DMS 273 treated with DMSO at 0.1 percent for 48 hours (cell line): ENCODE measurements at places on chromosomes 3 and 15.

DNA sequence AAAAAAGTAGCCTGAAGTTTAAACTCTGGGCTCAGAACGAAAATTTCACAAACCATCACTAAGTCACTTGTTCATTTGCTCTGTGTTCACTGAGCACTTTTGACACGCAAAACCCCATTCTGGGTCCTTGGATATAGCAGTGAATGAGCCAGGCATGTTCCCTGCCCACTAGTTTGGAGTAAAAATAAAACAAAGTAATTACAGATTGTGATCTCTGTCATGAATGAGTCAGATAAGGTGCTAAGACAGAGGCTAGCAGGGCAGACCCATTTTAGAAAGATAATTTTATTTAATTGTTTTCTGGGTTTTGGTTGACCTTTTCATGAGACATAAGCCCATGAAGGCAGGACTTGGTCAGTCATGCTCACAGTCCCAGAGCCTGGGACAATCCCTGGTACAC is 84.1 kb upstream of the ARHGEF3 start:
- DNase-seq, result no peak

DNA sequence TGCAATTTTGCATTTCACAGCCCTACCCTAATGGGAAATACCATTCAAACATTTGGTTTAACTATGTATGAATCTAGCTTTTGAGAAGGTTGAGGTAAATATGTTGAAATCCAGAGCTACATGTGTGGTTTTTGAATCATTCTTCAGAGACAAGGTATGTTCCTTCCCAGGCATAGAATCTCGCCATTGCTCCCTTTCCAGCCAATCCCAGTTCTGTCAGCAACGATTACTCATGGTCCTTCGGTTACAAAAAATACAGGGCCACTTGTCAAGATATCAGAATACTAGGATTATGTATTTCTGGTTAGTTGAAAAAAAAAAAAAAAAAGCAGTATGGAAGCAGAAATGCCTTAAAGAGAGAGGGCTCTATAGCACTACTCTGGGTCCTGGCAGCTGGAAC is 182.4 kb downstream of the RBMS3 start:
- no peak for DNase-seq

DNA sequence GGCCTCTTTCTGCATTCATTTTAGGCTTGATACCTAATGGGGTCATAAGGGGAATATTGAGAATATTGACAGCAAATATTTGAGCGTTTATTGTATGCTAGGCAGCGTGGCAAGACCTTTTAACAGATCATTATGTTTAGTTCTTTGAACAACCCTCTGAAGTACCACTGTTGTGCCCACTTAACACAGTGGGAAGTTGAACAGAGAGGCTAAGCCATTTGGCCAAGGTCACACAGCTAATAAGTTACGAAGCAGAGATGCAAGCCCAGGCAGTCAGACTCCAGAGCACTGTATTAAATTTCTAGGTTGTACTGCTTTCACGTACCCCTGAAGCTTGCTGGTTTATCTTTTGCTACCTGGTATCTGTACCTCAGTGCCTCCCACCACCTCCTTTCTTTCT is 1.1 kb downstream of the RAB7A start:
- DNase-seq, result no peak

- no peak for DNase-seq
These were observed 297.2 kb downstream of the RPLP1 start for GRCh38 chr15:69749797-69750196.

GRCh38 chr3:65712140-65712539 is 326.6 kb downstream of the MAGI1 start:
- DNase-seq, result no peak

DNA sequence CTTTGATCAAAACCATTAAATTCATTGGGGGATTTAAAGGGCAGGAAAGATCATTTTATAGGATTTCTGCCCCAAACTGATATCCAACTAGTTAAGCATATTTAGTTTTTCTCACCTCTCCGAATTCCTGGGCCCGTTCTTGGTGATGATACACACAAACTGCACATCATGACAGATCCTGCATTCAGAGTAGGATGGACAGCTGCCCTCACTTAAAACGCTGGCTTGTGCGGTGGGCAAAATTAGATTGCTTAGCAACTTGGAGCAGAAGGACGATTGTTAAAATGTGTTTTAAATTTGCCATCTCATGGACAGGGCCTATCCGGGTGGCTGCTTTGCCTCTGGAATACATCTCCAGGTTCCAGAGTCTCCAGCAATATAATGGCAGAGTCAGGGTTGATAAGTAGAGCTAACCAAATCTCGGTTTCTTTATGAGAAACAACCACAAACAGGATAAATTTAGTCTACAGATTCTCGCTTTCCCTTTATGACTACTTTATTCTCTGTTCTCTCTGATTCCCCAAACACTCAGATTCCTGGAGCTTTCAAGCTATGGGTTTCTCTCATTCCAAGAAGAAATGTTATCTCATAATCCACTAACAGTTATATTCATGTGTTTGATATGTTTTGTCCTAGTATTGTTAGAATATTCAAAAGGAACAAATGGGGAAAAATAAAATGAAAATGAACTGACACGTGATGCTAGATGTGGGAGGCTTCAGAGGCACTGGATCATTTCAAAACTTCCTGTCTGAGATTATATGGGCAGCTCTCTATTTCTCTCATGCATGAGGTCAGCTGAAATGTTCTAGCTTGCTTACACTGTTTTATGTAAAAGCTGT is 1014.1 kb upstream of the SEMA6D start:
- no peak for DNase-seq

GRCh38 chr15:67251318-67251717 is 3.1 kb downstream of the AAGAB start:
- no peak for DNase-seq

GRCh38 chr3:42425736-42426407 is 15.5 kb upstream of the LYZL4 start:
- no peak for DNase-seq

DNA sequence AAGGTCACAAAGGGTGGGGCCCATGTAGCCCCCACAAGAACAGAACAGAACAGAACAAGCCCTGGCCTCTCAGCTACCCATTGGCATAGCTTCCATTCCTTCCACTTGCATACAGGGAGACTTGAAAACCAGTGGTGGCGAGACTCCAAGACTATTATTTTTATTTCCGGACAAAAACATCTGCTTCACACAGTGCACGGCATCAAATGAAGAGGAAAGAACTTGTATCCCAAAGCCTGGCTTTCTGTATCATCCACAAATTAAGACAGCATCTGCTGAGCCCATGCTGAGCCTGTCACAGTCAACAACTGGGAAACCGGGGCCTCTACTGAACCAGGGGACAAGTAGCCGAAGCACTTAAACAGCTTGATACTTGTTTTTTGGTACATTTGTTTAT is 56.0 kb downstream of the CLEC3B start:
- peak; percentile 12 for DNase-seq

- no peak for DNase-seq
These were observed 22.0 kb downstream of the SMAD6 start for GRCh38 chr15:66723826-66724731.
